ENCODE measurements at places on chromosomes 1 and 21.

GRCh38 chr1:233625510-233625981 is 11.6 kb downstream of the KCNK1 start:
- DNase-seq, result no peak

DNA sequence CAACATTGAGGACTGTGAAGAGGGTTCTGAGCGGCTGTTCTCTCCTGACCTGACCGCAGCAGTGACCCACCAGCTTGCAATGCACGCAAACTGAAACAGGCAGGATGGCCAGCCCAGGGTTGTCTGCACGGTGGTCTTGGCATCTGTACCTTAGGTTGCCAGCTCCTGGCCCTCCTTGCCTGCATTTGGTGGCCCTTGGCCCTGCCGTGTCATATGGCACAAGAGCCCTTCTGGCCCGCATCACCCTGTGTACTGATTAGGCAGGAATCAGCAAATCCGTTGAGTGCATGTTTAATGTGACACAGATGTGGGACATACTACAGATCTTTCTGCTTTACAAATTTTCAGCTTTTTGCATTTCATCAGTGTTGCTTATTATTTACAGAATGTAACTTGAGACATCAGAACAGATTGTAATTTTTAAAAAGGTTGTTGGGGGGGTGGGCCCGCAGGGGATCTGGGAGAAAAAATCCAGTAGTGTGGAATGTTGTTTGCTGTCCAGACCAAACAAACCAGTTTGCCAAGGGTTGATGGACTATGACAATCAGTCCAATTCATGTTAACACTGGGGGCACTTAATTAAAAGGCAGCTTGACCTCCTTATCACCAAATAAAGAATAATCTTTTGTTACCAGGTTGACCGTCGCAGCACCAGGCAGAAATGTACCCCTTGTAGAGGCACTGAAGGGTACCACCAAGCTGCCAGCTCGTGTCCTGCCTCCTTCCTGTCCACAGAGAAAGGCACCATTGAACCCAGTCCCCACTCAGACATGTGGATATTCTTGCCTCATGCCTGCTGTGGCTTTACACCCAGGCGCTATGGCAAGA is 132.6 kb downstream of the DHRS3 start:
- DNase-seq, result no peak

- no peak for DNase-seq
Measured at GRCh38 chr1:84745857-84746256, 55.6 kb upstream of the SSX2IP start.

- DNase-seq, result no peak
Measured at GRCh38 chr1:92839442-92839841, 7.6 kb downstream of the RPL5 start.

All from AG08395 (cell line).